Stimulated activated CD4-positive, alpha-beta T cell treated with anti-CD3 and anti-CD28 coated beads, Interleukin-2, amount 100 ng/mL, for 24 hours (primary cell): ENCODE measurements at places on chromosomes 6 and 20.
A peak's percentile ranks its signal among the peaks of the same experiment; 100 is the strongest.

GRCh38 chr6:38567436-38567835 is 72.3 kb downstream of the BTBD9 start:
- no peak for DNase-seq

DNA sequence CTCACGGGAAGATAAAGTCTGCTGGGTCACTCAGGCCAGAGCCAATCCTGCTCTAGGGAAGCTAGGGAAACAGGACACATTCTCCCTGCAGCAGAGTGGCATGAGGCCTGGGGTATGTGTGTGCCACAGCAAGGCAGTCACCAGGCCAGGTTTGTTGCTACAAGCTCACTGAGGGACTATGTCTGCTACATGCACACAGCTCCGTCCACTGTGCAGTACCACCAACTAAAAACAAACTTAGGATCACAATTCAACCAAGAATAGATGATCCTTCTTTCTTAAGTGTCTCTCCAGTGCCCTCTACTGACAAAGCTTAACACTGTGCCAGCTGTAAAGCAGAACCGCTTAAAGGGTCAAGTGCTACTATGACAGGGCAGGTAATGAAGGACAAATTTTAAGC is 192.5 kb downstream of the PTPRK start:
- peak; percentile 31 for DNase-seq

DNA sequence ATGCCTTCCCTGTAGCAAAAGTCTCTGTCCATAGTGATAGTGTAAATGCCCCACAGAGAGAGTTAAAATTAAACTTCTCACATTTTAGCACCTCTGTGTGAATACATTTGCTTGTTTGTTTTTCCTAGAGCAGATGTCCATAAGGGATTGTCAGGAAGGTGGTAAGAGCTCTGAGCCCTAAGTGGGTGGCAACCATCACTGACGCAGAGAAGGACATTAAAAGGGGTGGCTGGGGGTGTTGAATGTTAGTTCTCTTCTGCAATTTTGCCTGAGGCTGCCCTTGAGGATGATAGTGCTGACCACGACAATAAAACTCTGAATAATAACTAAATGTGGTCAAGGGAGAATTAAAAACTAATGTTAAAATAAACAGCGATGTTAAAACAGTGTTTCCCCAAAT is 174.3 kb upstream of the ID4 start:
- DNase-seq, result no peak

- no peak for DNase-seq
Observed at GRCh38 chr20:51350941-51351631, 191.4 kb downstream of the NFATC2 start.

DNA sequence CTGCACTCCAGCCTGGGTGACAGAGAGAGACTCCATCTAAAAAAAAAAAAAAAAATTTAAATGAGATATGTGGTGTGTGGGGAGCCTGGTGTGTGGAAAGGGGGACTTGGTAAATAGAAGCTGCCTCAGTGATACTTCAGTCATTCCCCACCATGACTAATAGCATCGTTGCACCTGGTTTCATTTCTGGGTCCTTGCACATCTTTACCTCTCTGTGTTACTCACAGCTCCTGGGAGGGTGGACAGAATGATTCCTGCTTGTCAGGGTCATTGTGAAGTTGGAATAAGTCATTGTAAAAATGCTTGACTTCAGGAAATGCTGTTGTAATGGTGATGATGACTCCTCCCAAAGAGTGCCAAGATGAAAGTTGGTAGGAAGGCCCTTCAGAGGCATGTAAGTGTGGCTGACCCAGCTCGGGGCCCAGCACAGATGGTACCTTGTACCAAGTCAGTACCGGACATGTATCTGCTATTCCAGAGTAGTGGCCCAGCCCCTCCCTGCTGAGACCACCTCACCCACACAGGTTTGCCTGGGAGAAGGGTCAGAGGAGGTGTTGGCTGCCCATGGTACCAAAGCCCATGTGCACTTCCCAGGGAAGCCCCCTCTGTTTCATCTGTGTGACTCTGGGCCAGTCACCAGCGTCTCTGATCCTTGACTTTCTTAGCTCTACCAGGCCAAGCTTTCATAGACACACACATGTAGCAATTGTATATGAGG is 48.4 kb downstream of the PLAGL2 start:
- no peak for DNase-seq

- DNase-seq, result no peak
Observed at GRCh38 chr6:137290601-137291261, 71.5 kb upstream of the IFNGR1 start.

- DNase-seq, result no peak
Observed at GRCh38 chr20:59568509-59569024, 35.8 kb upstream of the PHACTR3 start.

DNA sequence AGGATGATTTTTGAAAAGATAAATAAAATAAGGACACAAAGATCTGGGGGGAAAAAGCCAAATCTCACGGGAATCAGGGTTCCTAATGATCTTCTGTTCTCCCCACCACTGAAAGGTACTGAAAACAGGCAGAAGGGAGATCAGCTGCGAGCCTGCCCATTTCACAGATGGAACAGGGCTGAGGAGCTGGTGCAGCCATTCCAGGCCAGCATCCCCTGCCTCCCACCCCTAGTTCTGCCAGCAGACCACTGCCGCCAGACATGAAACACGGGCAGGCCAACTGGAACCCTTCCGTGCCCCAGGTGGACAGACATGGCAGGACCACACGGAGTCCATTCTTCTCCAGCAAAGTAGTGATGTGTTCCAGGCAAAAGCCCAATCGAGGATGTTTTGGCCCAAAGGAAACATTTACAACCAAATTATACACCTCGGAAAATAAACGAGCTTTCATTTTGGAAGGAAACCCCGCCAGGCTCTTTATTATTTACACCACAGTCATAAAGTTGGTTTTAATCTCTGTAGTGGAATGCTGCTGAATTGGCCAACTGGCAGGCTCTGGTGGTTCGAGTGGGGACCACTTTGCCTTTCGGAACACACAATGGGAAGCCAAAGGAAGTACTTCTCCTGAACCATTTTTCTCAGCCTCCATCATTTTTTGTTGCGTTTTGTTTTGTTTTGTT is 28.2 kb downstream of the ISM1 start:
- DNase-seq, result no peak

- no peak for DNase-seq
Observed at GRCh38 chr6:129704708-129705107, 5.3 kb downstream of the ARHGAP18 start.

GRCh38 chr6:33817489-33817888 is 13.7 kb upstream of the MLN start:
- no peak for DNase-seq

DNA sequence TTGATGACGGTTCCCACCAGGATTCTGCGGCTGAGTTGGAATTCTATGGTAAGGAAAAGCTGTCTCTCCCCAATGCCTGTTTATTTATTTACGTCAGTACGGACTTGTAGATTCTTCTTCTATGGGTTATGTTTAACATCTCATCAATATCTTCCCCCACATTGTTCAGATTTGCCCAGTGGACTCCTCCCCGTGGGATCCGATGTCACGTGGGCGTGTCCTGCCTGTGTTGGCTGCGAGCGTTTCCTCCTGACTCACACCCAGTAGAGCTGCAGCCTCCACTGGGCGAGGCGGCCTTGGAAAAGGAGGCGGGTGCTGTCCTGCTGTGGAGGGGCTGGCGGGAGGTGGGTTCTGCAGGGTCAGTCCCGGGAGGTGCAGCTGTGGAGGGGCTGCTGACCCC is 46.8 kb upstream of the SLCO4A1 start:
- peak; percentile 27 for DNase-seq

- DNase-seq, result no peak
Observed at GRCh38 chr6:121614115-121614514, 178.7 kb downstream of the GJA1 start.

DNA sequence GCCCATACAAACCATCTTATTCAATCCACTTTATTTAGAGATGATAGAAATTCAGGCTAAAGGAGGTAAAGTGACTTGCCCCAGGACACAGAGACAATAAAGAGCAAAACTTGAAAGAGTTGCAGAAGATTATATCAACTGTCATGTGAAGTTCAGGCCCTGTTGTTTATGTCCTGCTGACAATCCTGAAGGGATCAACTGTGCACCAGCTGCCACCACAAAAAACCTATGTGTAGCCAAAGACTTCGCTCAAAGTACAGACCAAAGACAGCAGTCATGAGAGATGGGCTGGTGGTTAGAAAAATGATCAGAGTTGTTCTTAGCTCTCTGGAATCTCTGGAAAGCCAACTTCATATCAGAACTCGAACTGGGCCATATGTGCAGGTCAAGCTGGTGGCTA is 16.0 kb upstream of the CITED2 start:
- no peak for DNase-seq

DNA sequence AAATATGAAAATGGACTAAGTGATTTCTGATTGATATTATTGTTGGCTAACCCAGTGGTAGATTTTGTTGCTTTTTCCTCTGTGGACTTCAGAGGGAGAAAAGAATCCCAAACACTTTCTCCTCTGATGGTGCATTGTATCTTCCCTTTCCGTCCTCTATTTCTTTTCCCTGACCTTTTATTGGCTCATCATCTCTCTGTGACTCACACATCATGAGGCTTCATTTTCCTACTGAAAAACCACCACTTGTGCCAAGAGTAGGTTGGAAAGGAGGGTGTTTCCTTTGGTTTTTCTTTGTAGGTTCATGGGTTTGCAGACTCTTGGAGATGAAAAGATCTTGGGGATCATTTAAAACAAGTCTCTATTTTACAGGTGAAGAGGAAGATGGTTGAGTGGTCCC is 311.7 kb upstream of the JAG1 start:
- DNase-seq, result no peak

DNA sequence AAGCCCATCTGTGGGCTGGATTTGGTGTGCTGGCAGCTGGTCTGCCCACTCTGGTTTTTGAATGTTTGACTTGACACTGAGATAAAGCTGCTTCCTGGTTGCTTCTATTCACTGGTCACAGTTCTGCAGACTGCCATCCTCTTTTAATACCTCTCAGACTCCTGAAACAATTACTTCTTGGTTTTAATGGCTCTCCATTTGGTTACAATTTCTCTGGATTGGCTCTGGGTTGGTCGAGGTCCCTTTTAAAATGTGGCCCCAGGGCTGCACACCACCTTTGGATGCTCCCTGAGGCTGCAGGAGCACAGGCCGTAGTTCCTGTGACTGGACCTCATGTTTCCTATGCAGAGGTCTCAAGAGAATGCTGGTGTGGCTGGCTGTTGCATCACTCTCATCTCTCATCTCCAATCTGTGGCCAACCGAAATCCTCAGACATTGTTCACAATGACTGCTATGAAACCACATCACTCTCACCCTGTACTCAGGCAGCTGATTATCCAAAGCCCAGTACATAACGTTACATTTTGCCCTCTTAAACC is 98.5 kb downstream of the INSM1 start:
- DNase-seq, result no peak

- DNase-seq, result no peak
Observed at GRCh38 chr20:3658716-3659491, 4.3 kb downstream of the GFRA4 start.

DNA sequence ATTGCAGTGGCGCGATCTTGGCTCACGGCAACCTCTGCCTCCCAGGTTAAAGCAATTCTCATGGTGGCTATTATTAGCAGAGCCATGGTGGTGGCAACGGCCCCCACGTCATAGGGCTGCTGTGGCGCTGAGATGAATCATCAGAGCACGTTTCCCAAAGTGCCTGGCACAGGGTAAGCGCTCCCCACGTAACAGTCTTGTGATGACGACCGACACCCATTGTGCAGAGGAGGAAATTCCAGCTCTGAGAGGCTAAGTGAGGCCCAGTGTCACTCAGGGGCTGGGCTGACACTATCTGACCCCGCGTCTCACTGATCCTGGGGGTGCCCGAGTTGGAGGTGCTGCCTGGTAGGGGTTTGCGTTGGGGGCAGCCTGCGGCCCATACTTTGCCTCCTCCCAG is 16.2 kb downstream of the SUN5 start:
- no peak for DNase-seq

- peak; percentile 48 for DNase-seq
Observed at GRCh38 chr6:15417811-15418210, 171.9 kb downstream of the JARID2 start.

DNA sequence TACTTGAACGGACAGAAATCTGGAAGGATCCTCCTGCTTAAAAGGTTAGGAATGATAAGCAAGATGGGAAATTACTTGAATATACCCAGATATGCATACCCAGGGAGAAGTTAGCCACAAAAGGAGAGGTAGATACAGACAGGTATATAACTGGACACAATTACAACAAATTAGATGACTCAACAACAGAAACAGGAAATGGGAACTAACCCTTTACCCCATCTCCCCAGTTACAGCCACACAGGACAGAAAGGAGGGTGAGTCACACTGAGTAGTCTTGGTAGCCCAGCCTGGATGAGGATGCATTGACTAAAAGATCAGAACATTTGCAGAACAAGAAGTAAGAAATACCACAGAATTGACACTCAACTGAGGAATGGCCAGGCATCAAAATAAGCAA is 61.2 kb downstream of the C6orf52 start:
- no peak for DNase-seq

GRCh38 chr6:134261766-134262165 is 56.1 kb downstream of the SGK1 start:
- DNase-seq, result no peak
